ENCODE measurements at places on chromosomes 6 and 20. TPM values are rescaled to one million over a fixed set of nuclear protein-coding genes. Genes with fewer than 3 reads are reported as not detected.

The SNPH gene
- 4.0 TPM for total RNA-seq

DNA sequence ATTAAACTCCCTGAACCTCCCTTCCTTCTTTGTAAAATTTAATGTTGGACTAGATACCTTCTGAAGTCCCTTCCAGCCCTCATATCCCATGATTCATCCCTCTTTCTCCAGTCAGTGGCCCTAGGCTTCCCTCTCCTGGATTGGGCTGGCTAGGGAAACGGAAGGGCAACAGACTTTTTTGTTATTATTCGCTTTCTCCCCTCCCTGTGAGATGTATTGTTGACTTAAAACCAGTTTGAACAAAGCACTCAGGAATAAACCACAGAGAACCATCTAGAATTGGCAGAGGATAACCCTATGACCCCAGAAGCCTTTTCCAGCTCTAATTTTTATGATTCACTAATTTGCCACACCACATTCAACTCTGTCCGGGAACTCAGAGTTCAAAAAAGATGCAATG lies 239.7 kb upstream of the SUPT3H start:
- no peak for DNase-seq

DNA sequence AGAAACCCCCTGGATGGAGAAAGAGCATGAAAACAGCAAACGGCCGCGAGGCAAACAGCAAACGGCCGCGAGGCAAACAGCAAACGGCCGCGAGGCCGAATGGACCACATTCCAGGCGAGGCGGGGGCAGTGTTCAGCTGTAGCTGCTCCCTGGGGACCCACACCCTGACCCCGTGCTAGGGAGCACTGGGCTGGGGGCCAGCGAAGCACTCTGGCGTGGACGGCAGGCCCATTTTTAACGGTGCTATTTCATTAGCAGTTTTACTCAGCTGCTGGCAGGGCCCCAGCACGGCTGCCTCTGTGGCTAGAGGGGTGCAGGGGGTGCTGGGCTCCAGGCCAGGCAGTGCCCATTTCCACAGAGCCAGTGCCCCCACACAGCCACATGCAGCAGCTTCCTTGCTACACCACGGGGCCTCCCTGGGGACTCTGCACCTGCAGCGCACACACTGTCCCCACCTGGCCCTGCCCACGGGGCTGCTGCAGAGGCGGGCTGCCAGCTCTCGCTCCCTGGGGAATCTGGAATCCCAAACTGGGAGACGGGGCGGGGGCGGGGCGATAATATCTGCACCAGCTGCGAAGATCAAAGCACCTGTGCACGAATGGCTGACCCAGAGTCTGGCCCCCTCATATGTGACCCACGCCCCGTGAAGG lies 35.6 kb upstream of the SLCO4A1 start:
- no peak for DNase-seq

- DNase-seq = peak; percentile 75
Measured at GRCh38 chr6:37516076-37516919, 16.6 kb upstream of the CCDC167 start.

GRCh38 chr20:61437280-61438206 lies 185.5 kb downstream of the CDH4 start:
- DNase-seq = no peak

DNA sequence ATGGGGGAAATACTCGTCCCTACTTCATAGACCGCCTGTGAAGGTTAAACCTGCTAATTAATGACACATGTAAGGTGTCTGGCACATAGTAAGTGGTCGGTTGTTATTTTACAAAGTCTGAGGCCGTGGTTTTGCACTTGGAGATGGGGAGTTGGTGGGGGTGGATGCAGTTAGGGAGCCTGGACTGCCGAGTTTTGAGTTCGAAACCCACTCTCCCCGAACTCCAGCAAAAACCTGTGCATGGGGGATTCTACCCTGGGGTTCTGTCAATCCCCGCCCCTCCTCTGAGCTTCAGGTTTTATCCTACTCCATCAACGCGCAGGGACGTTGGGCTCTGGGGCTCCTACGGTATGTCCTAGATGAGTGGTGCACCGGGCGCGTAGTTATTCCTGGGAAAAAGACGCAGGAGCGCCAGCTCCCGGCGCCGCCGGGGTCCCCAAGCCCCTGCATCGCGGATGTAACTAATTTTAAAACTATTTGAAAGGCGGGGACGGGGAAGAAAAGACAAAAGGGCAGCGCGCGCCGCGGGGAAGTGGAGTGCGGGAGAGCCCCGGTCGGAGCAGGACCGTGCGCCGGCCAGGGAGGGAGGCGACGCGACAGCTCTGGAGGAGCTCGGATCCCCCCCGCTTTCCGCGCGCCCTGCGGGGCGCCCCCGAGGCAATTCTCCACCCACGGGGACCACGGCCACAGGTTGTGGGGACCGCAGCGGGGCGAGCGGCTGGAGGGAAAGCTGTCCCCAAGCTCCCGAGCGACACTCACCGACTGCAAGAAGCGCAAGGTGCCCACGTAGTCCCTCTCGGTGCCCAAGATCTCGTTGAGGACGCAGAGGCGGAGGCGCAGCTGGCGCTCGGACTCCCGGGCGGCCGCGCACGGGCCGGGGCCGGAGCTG lies 672 bp downstream of the PREX1 start:
- peak; percentile 81 for DNase-seq
